Spinal cord (tissue), 10 donors: ENCODE measurements at places on chromosomes 2 and 18. TPM values are rescaled to one million over a fixed set of nuclear protein-coding genes. Genes with fewer than 3 reads are reported as not detected.

KLF11 gene
- polyA plus RNA-seq, result 11.7 TPM

NETO1 gene
- polyA plus RNA-seq, result 42.6 TPM

GRCh38 chr2:54569745-54570301, 113.7 kb downstream of the SPTBN1 start:
- no peaks in the 10 kb centered on the region for H3K27me3 ChIP-seq
- peaks cover 22% of the 10 kb centered on the region for H3K4me1 ChIP-seq
- no peak for DNase-seq
- peak overlapping the region; percentile 83 for H3K27ac ChIP-seq
- H3K36me3 ChIP-seq, result no peaks in the 10 kb centered on the region

SLC9A2 gene
- 1.5 TPM for polyA plus RNA-seq

AMER3 gene
- polyA plus RNA-seq, result 11.4 TPM

DNA sequence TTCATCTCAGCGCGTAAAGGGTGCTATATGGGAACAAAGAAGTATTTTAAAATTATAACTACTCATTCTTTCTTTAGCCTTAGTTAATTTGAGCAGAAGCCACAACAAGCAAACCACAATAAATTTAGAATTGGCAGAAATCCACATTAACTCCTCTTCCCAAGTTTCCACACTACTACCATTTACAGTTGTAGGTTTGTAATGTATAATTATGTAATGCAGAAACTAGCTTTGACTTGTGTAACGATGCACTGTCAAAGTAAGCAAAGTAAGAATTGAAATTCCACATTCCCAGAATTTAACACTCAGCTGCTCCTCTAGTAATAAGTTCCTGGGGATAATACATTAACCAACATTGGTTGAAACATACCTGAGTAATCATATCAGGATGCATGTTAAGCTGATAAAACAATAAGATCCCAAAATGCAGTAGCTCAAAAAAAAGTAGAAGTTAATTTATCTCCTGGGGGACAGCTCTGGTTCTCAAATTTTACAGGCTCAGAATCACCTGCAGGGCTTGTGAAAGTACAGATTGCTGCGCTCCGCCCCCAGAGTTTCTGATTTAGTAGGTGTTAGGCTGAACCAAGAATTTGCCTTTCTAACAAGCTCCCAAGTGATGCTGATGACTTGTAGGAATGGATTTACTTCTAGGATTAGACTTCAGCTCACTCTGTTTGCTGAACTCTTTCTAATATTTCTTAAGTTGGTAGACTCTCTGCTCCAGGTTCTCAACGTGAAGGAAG, 9.9 kb downstream of the GRP start:
- no peaks in the 10 kb centered on the region for H3K36me3 ChIP-seq
- no peak overlapping the region for H3K27ac ChIP-seq
- peaks cover 2% of the 10 kb centered on the region for H3K27me3 ChIP-seq

GRCh38 chr2:181998891-181999654, 13.4 kb downstream of the PPP1R1C start:
- DNase-seq, result no peak
- no peaks in the 10 kb centered on the region for H3K27me3 ChIP-seq
- H3K27ac ChIP-seq, result no peak overlapping the region
- no peaks in the 10 kb centered on the region for H3K4me1 ChIP-seq
- H3K36me3 ChIP-seq, result no peaks in the 10 kb centered on the region

RAD51AP2 gene
- 0.74 TPM for polyA plus RNA-seq

- peak overlapping the region; percentile 58 for H3K4me3 ChIP-seq
- H3K27me3 ChIP-seq, result no peaks in the 10 kb centered on the region
- H3K36me3 ChIP-seq, result no peaks in the 10 kb centered on the region
- peaks cover 9% of the 10 kb centered on the region for H3K4me1 ChIP-seq
- no peak overlapping the region for H3K27ac ChIP-seq
These were observed 680 bp downstream of the DTNB start for GRCh38 chr2:25672494-25673299.

TMEM169 gene
- 19.1 TPM for polyA plus RNA-seq

GRCh38 chr2:130887643-130888042, 50.9 kb downstream of the ARHGEF4 start:
- no peaks in the 10 kb centered on the region for H3K36me3 ChIP-seq
- DNase-seq, result no peak
- no peak overlapping the region for H3K4me3 ChIP-seq

DNA sequence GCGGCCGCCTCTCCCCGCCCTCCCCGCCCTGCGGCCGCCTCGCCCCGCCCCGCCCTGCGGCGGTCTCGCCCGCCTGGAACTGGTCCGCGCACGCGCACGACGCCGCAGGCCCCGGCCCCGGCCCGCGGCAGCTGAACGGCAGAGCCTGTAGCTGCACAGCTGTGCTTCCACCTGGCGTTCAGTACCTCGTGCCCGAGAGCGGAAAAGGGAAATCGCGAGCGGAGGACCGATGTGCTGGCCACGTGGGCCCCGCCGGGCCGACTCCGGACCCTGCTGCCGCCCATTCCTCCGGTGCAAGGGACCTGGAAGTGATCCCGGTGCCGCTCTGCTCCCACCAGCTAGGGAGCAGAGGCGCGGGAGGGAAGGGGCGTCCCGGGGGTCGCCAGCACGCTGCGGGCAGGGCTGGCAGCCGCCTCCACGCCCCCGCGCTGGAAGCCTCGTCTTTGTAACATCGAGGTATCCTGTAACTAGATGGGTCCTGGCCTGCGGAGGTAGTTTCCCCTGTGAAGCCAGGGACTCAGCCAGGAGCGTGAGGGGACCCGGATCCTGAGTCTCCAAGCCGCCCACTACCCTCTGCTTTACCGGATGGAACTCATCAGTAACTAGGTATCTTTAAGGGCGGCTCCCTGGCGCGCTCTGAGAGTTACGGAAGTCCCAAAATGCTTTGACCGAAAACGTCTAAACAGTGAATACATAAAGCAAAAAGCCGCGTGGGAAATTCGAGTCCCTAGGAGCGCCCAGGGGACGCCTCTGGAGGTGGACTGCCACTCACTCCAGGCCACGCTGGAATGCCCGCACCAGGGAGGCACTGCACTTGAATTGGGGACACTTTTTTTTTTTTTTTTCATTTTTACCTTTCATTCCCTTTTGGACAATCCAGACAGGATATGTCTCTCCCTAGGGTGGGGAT, 704 bp upstream of the ODC1 start:
- peaks cover 31% of the 10 kb centered on the region for H3K4me1 ChIP-seq
- no peaks in the 10 kb centered on the region for H3K27me3 ChIP-seq
- H3K4me3 ChIP-seq, result peak overlapping the region; percentile 71
- DNase-seq, result peak; percentile 22

- H3K4me1 ChIP-seq, result no peaks in the 10 kb centered on the region
- H3K4me3 ChIP-seq, result no peak overlapping the region
- no peaks in the 10 kb centered on the region for H3K36me3 ChIP-seq
- no peak for DNase-seq
These were observed 30.1 kb downstream of the RBKS start for GRCh38 chr2:27860111-27860510.

MRO gene
- polyA plus RNA-seq, result 7.1 TPM

HOXD11 gene
- polyA plus RNA-seq, result 0.51 TPM

UXS1 gene
- polyA plus RNA-seq, result 80.9 TPM

- peaks cover 24% of the 10 kb centered on the region for H3K36me3 ChIP-seq
- H3K27me3 ChIP-seq, result no peaks in the 10 kb centered on the region
- DNase-seq, result no peak
- H3K4me3 ChIP-seq, result no peak overlapping the region
- H3K4me1 ChIP-seq, result peaks cover 3% of the 10 kb centered on the region
- H3K27ac ChIP-seq, result no peak overlapping the region
These were observed 39.3 kb downstream of the ZAP70 start for GRCh38 chr2:97752342-97753334.

BMP10 gene
- polyA plus RNA-seq, result not detected

- no peak for DNase-seq
- H3K27ac ChIP-seq, result no peak overlapping the region
- H3K36me3 ChIP-seq, result no peaks in the 10 kb centered on the region
- H3K4me1 ChIP-seq, result no peaks in the 10 kb centered on the region
- no peaks in the 10 kb centered on the region for H3K27me3 ChIP-seq
These were observed 282.9 kb upstream of the TNP1 start for GRCh38 chr2:217142649-217143266.

FOXI3 gene
- 0.14 TPM for polyA plus RNA-seq

ALLC gene
- 0.92 TPM for polyA plus RNA-seq

CD8A gene
- 3.9 TPM for polyA plus RNA-seq

DNA sequence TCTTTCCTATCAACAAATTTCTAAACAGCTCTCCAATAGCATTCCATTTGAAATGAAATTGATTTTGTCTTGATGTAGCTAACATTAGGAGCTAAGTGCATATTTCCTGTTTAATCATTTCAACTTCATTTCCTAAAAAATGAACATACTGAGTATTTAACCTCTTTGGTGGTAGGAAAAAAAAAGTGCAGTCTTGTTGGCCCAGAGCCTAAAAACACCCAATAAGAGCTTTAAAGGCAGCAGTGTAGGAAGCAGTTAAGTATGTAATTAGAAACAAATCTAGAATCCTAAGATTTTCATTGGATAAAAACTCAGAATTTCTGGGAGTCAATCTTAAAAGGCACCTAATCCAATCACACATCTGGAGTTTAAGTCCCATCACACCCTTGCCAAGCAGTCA, 71.0 kb upstream of the RBMS1 start:
- H3K4me3 ChIP-seq, result no peak overlapping the region
- H3K27me3 ChIP-seq, result no peaks in the 10 kb centered on the region
- H3K4me1 ChIP-seq, result no peaks in the 10 kb centered on the region
- no peak for DNase-seq
- no peak overlapping the region for H3K27ac ChIP-seq

DNA sequence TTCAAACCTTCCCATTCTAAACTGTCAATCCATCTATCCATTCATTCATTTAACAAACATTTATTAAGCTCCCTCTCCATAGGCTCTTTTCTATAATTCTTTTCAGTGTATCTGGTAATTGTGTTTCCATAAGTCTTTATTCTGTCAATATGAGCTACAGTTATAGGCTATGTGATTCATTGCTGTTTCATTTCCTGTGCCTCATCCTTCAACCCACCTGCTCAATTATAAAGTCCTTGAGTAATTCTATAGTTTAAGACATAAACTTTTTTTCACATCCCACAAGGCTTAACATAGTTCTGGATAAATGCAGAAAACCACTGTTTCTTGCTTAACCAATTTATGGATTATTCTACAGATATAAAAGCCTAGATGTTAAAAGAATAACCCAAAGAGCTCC, 84.2 kb upstream of the PIK3C3 start:
- peaks cover 4% of the 10 kb centered on the region for H3K4me1 ChIP-seq
- no peak overlapping the region for H3K27ac ChIP-seq
- H3K4me3 ChIP-seq, result no peak overlapping the region
- H3K27me3 ChIP-seq, result no peaks in the 10 kb centered on the region

CPLX4 gene
- polyA plus RNA-seq, result 0.35 TPM

DNA sequence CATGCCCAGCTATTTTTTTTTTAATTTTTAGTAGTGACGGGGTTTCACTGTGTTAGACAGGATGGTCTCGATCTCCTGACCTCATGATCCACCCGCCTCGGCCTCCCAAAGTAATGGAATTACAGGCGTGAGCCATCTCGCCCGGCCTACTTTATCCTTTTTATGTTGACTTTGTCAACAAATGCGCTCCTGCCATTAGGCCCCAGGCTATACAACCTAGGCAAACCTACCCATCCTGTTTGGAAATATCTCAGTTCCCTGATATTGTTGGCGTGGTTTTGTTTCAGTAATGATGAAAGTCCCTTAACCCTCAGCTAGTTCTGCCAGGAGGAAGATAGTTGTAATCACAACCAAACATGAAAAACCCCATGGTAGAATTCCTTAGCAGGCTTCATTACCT, 249.4 kb upstream of the SOX11 start:
- no peaks in the 10 kb centered on the region for H3K27me3 ChIP-seq
- no peaks in the 10 kb centered on the region for H3K36me3 ChIP-seq
- H3K4me3 ChIP-seq, result no peak overlapping the region
- no peak for DNase-seq

DNA sequence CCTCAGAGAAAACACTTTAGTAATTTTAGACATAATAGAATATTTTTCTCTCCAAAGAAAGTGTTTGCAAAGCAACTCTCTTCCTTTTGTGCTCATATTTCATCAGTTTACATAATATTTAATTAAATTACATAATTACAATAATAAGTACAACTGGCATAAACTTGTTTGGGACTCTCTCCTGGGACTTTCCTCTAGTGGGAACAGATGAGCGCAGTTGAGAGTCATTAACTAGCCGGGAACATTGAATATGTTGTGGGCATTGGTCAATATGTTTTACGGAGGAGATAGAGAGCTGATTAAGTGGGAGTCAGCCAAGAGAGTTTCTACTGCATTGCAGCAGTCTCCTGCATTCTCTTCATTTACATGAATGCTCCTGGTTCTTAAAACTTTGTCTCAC, 607.7 kb downstream of the ARHGAP15 start:
- DNase-seq, result no peak
- H3K27ac ChIP-seq, result no peak overlapping the region
- H3K27me3 ChIP-seq, result no peaks in the 10 kb centered on the region
- no peak overlapping the region for H3K4me3 ChIP-seq
- no peaks in the 10 kb centered on the region for H3K4me1 ChIP-seq
- H3K36me3 ChIP-seq, result no peaks in the 10 kb centered on the region

DNA sequence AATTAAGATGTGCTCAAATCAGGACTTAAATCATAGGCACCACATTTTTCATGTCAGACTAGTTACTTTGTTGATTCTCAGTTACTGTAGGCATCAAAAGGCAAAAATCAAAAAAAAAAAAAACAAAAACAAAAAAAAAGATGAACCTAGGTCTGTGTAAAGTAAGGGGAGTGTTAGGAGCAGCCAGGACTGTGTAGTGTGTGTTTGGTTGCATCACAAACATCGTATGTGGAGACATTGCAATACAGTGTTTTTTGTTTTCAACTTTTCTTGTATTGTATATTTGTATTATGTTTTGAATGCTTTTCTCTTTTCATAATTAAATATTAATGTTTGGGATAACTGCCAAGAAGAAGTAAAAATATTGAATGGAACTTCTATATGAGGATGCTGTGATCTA, 82.1 kb downstream of the ACSL3 start:
- no peak overlapping the region for H3K4me3 ChIP-seq
- no peak overlapping the region for H3K27ac ChIP-seq
- DNase-seq, result no peak
- no peaks in the 10 kb centered on the region for H3K36me3 ChIP-seq

GRCh38 chr2:69453475-69454129, 16.4 kb upstream of the NFU1 start:
- H3K36me3 ChIP-seq, result no peaks in the 10 kb centered on the region
- DNase-seq, result peak; percentile 68
- no peaks in the 10 kb centered on the region for H3K4me1 ChIP-seq
- no peak overlapping the region for H3K27ac ChIP-seq

DNA sequence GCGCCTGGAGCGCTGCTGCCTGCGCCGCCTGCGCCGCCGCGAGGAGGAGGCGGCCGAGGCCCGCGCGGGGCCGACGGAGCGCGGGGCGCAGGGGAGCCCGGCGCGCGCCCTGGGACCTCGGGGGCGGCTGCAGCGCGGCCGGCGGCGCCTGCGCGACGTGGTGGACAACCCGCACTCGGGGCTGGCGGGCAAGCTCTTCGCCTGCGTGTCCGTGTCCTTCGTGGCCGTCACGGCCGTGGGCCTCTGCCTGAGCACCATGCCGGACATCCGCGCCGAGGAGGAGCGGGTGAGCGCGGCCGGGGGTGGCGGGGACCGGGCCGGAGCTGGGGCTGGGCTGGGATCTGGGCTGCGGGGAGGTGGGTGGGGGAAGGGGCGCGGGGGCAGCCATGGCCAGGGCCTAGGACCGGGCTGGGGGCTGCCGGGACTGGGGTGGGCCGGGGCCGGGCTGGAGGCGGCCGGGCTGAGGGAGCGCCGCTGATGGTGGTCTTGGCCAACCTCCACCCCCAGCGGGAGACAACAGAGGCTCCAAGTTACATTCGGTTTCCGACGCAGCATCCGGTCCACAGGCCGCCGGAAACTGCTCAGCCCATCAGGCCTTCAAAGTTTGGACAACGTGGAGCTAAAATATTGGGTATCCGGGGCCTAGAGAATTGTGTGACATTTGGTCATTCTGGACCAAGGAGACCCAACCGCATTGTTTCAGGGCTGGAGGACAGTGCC, 66.4 kb downstream of the KCNG2 start:
- peaks cover 7% of the 10 kb centered on the region for H3K36me3 ChIP-seq
- H3K27me3 ChIP-seq, result peaks cover 4% of the 10 kb centered on the region
- H3K27ac ChIP-seq, result no peak overlapping the region
- DNase-seq, result no peak
- H3K4me3 ChIP-seq, result no peak overlapping the region

FARSB gene
- 39.0 TPM for polyA plus RNA-seq
